DMS 273 treated with DMSO at 0.1 percent for 48 hours (cell line): ENCODE measurements at places on chromosomes 2 and 18.

DNA sequence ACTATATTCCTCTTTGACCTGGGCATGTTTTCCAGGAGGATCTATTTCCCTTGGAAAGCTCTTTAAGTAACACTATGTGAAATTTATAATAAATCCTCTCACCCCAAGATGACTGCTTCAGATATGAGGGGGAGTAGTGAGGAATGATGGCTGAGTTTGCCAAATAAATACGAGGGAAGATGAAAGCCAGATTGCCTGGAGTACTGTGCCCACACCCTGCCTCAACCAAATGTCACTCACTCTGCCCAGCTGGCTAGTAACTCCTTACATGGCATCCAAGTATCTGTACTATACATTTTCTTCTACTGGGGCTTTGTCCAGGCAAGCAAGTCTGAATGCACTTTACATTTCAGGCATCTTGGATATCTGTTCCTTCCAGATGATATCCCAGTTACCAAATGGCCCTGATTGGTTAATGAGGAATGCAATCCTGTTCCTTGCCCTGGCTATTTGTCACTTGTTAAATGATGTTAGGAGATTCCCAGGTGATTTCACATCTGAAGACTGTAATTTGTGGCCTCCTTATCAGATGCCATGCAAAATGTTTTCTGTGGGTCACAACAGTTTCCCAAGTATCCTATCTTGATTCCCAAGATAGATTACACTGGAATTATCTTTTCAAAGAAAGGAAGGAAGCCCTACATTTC, 191.8 kb downstream of the IKZF2 start:
- DNase-seq = peak; percentile 15

DNA sequence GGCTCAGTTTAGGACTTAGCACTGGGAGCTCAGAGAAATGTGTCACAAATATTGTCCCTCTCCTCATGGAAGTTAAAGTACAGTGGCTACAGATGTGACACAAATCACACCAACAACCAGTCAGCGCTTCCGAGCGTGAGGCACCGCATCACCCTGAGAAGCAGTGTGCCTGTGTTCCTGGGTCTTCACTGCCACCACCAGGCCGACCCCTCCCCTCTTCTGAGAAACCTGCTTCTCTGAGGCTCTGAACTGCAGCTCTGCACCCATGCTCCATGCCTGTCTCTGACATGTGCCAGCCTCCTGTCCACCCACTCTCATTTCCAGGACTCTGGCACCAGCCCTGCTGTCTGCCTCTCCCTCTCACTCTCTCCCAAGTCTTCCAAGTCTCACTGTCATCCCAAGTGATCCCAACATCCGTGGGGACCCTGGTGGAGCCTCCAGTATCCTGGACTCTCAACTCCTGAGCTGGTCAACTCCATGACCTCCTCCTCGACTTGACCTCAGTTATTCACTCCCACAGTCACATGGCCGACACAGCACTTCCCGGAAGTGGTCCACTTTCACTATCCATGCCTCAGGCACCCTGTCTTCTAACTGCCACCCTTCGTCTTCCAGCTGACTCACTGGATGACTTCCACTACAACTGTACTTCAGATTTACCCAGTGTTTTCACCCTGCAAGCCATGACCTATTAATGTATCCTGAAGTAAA, 73.5 kb downstream of the FBXO15 start:
- no peak for DNase-seq

DNA sequence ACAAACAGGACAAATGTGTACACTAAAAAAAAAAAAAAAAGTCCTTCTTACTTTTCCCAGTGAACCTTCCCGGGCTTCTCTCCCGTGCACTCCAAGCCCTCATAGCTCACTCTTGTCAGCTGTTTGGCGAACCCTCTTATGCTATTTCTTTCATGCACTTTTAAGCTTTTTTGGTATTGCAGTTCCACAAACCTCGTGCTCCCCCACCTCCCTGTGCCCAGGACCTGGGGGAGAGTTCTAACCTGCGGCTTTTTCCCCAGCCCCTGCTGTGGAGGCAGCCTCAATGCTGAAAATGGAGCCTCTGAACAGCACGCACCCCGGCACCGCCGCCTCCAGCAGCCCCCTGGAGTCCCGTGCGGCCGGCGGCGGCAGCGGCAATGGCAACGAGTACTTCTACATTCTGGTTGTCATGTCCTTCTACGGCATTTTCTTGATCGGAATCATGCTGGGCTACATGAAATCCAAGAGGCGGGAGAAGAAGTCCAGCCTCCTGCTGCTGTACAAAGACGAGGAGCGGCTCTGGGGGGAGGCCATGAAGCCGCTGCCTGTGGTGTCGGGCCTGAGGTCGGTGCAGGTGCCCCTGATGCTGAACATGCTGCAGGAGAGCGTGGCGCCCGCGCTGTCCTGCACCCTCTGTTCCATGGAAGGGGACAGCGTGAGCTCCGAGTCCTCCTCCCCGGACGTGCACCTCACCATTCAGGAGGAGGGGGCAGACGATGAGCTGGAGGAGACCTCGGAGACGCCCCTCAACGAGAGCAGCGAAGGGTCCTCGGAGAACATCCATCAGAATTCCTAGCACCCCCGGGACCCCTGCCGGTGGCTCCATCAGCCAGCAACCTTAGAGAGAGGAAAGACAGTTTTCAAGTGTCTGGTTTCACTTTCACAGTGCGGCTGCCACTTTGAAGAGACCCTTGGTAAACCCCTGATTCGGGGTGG, 826 bp downstream of the KCNE4 start:
- DNase-seq = no peak

- peak; percentile 34 for DNase-seq
These were observed 35.5 kb upstream of the HAAO start for GRCh38 chr2:42827647-42828486.

GRCh38 chr2:241762933-241763369, 13.7 kb upstream of the GAL3ST2 start:
- no peak for DNase-seq

GRCh38 chr18:50849419-50849821, 29.5 kb upstream of the ME2 start:
- DNase-seq = no peak

DNA sequence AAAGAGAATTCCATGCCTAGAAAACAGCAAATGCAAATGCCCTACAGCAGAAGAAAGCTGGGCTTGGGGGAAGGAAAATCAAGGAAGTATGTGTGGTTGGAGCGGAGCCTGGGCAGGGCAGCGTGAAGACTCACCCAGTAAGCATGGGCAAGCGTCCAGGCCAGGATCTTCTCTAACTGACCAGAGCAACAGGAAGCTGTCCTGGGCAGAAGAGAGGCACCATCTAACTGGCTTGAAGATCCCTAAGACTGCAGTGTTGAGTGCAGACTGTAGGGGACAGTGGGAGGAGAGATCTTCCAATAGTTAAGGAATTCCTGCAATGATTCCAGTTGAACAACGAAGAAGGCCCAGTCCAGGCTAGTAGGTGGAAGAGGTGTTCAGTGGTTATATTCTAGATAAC, 57.9 kb downstream of the NXPH2 start:
- DNase-seq = no peak

DNA sequence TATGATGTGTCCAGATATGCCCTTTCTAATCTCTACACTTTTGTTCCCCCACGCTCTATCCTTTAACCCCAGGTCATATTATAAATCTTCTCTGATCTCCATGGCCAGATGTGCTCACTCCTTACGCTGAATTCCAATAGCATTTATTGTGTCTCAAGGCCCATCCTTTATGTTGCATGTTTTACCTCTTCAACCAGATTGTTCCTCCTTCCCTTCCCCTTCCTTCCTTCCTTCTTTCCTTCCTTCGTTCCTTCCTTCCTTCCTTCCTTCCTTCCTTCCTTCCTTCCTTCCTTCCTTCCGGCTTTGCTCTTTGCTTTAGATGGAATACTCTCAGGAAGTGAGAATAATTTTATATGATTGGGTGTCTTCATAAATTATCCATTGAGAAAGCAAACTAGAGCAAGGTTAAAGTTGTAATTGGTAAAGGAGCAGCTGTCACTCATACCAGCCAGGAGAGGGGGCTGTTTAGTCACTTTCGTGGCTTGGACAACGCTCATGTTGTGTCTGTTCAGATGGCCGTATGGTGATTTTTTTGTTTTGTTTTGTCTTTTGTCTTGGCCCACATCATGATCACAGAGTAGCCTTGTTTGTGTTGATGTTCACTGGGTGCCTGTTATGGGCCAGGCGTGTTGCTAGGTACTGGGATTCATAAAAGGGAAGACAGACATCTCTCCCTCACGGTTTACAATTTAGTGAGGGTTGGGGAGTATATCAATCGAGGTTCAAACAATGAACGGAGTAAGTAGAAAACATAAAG, 68.0 kb downstream of the DAW1 start:
- no peak for DNase-seq

- DNase-seq = no peak
These were observed 32.9 kb downstream of the STEAP3 start for GRCh38 chr2:119256582-119256921.

DNA sequence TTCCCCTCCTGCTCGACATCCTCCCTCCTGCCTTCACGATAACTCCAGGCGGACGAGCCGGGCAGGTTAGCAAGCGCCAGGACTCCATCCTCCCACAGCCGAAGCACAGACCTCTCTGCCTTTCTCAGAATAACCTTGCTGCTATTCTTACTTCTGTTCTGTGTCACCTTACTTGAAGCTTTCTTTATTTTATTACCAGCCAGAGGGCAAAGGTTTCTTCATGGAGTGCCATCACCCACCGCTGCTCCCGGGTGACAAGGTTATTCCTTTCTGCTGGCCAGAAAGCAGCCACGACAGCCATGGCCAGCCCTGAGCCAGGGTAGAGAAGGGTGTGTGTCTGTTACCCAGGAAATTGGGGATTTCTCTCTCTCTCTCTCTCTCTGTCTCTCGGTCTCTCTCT, 227.1 kb downstream of the ANAPC1 start:
- no peak for DNase-seq

DNA sequence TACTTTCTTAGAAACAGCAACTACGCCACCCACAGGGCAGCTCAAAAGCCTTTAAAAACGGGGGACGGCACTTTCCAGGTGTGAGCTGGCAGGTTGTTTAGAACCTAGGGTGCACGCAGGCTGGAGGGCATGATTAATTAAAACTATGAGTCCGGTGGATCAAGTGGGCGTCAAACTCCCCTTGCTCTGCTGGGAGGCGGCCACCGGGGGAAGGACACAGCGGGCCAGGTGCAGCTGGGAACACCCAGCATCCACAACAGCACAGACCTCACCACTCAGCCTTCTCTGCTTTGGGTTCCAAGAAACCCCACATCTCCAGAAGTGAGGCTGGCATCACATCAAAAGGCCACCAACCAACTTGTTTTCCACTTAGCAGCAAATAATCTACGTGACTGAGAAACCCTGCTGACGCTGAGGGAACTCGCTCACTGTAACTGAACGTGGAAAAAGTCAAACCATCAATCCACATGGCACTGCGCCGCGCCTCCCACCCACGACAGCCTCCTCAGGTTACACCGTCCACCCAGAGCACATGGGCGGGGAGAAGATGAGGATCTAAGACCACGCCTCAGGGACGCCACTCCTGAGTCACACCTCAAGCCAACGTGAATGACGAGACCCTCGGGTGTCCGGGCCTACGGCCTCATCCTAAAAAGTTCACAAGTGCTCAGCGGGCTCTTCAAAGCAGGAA, 118.2 kb downstream of the ZNF516 start:
- no peak for DNase-seq

- DNase-seq = no peak
These were observed 47.9 kb downstream of the COL3A1 start for GRCh38 chr2:189022053-189022481.

- DNase-seq = no peak
These were observed 3.9 kb downstream of the NRP2 start for GRCh38 chr2:205686056-205686782.

DNA sequence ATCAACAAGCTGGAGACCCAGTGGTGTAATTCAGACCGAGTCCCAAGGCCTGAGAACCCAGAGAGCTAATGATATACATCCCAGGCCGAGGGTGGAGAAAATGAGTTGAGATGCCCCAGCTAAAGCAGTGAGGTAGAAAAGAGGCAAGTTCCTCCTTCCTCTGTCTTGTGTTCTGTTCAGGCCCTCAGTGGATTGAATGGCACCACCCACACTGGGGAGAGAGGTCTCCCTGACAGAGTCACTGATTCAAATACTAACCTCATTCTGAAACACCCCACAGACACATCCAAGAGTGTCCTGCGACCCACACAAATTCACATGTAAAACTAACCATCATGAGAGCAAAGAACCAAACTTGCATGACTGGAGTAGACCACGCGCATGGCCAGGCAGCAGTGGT, 215.3 kb downstream of the ANAPC1 start:
- no peak for DNase-seq

- no peak for DNase-seq
These were observed 173.6 kb downstream of the SMAD7 start for GRCh38 chr18:48777026-48777743.

DNA sequence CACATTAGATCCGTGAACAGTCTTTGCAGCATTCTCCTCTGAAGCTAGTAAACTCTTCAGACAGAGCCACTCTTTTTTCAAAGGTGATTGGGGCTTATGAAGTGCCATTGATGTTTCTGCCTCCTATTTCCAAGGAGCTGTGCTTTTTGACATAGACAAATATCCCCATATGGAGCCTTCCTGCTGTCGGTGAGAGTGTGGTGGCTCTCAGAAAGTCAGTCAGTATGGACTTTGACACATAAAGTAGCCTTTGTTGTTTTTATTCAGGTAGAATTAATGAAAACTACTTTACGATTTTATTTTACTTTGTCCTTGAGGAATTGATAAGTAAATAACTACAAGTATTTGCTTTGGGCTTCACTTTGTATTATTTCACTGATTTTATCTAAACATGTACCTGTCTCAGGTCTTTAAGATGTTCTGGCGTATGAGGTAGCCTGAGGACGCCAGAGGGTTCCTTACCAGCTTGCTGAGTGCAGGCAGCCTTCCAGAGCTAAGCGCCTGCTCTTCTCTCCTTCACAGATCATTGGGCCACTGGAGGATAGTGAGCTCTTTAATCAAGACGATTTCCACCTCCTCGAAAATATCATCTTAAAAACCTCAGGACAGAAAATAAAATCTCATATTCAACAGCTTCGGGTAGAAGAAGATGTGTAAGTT, 69.7 kb downstream of the UGGT1 start:
- DNase-seq = no peak

GRCh38 chr2:165248238-165248637, 9.0 kb downstream of the SCN2A start:
- no peak for DNase-seq

DNA sequence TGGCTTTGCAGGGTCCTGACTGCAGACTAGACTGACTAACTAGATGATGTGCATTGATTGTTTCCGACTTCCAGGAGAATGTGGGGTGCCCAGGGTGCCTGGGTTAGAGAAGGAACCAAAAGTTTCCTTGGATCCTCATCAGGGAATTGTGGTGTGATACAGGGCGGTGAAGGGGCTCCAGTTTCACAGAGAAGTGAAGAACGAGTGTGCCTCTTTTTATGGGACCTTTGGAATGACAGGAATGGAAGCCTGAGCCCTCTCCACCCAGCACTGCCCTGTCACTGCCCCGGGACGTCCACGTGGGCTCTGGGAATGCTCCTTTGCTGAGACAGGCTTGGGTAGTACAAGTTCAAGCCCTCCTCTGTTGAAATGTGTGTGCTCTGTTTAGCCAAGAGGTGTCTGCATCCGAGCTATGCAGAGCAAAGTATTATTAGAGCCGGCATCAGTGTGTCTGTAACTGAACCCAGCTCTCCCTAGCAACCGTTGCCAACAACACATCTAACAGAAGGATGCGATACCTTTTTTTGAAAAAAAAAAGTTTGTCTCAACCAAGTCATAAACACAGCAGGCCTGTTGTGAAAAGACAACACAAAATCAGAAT, 183.6 kb downstream of the SMAD7 start:
- DNase-seq = no peak
